ENCODE measurements at places on chromosomes 13 and 19. TPM values are rescaled to one million over a fixed set of nuclear protein-coding genes. Genes with fewer than 3 reads are reported as not detected.

- DNase-seq, result no peak
Measured at GRCh38 chr19:56084835-56085536, 36.1 kb downstream of the ZNF787 start.

The C19orf33 gene
- polyA plus RNA-seq, result 54.2 TPM

DNA sequence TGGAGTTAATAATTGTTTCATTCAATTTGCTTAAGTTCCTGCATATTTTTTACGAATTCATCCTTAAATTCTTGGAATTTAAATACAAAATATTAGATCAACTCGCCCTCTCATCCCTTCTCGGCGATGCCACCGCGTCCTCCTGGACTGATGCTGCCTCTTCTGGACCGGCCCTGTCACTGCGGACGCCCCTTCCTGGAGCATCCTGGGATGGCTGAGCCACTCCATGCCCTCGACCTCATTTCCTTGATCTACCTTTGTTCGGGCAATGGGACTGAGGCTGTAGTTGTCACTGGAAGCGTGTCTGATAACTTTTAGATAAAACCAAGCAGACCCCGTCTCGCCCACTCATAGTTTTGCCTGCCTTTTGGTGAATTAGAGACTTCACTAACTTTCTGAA is 283.7 kb downstream of the TEX29 start:
- no peak for DNase-seq

- no peak for DNase-seq
Measured at GRCh38 chr13:78437781-78438180, 165.6 kb downstream of the POU4F1 start.

The KLK3 gene
- not detected for polyA plus RNA-seq

DNA sequence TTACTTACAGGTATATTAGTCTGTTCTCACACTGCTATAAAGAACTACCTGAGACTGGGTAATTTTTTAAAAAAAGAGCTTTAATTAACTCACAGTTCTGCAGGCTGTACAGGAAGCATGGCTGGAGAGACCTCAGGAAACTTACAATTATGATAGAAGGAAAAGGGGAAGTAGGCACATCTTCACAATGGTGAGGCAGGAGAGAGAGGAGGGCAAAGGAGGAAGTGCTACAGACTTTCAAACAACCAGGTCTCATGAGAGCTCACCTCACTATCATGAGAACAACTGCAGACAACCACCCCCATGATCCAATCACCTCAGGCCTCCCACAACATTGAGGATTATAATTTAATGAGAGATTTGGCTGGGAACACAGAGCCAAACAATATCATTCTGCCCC is 511.7 kb downstream of the SLITRK6 start:
- DNase-seq, result no peak

- DNase-seq, result no peak
Measured at GRCh38 chr19:40702337-40703012, 12.0 kb upstream of the NUMBL start.

- DNase-seq, result peak; percentile 98
Measured at GRCh38 chr19:56671613-56671994, at the start of gene ZNF835. TSS of gene ZNF835 (minus strand) at chr19:56671757. CDS start at chr19:56665198, 6,559 bp downstream.

GRCh38 chr19:49988433-49988832 is 27.5 kb upstream of the SIGLEC11 start:
- no peak for DNase-seq

DNA sequence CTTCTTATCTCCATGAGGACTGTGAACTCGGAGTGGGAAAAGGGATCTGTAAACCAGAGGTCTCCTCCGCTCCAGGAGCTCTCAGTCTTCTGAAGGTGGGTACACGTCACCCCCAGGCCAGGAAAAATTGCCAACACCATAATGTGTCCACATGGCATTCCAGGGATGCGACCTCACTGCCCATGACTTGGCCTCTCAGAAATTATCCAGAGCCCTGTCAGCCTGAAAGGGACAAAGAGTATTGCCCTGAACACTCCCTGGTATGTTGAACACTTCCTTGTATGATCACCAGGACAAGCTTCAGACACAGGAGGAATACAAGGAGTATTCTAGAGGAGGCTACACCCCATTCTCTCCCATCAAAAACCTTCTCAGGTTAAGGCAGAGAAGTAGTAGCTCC is 81.0 kb upstream of the SLC7A1 start:
- no peak for DNase-seq

DNA sequence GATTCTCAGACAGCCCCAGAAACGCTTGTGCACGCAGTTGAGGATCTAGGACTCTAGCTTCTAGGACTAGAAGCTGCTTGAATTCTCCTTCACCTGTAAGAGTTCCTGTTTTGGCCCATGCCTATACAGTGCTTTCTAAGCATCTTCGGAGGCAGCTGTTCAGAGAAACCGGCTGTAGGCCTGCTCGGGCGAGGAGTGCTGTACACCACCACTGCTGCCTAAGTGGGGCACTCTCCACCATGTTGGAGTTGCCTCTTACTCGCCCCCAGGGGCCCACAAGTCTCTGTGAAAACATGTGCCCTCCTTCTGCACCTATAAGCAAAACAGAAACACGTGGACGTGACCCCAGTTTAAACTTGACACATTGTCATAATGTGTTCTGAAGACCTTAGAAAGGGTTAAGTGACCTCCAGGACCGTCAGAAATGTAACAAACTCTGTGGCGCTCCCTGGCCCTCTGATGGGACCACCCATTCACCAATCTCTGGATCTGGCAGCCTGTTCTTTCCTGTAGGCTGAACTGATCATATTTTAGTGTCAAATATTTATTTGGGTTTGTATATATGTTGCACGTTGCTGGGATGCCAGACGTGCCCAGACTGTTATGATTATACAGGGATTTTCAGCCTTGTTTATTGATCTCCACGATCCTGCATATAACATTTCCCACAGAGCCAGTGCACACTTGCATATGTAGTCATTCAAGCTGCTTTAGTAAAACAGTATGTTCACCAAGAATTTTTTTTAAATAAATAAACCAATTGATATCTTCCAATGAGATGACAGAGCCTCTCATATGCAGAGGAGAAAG is 60.8 kb downstream of the C13orf42 start:
- DNase-seq, result no peak

All from heart left ventricle (tissue), 16 donors.